ENCODE measurements at places on chromosomes 1 and 21.

DNA sequence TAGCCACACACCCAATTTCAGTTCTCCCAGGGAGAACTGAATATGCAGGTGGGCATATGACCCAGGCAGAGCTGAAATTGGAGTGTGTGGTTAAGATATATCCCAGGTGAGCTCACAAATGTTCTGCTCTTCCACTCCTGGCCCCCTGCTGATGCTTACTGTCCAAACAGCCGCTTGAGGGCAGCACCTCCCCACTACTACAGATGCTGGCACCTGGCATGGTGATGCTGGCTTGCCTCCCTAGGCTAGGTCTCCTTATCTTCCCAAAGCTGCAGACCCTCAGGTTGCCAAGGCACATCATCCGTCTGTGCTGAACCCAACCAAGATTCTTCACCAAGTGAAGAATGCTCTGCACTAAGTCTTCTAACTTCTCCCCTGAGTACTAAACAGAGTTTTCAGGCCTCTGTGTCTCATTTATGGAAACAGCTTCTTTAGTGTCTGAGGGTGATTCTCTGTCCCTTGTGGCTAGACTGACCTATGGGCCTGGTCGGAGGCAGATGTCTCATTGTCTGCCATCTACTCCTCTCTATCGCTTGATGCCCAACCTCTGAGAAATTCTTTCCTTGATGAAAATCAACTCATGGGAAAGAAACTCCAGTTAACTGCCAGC lies 27.2 kb downstream of the XCL1 start:
- peak; percentile 17 for DNase-seq

- no peak for DNase-seq
Observed at GRCh38 chr1:160451119-160451858, 50.9 kb downstream of the VANGL2 start.

DNA sequence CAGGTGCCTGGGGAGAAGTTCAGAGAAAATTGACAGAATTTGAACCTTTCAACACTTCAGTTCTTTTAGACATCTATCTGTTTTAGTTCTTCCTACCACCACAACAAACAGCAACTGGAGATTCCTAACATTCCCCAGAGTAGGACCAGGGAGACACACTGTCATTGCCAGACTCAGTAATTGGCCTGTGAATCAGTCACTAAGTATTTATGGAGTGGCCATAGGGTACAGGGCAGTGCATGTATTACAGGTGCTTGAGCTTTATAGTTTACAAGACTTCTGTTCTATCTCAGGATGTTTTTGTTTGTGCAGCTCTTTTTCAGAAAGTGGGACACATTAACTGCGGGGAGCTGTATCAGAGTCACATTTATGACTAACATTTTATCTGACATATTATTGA lies 1.7 kb downstream of the CDC14A start:
- DNase-seq: no peak

GRCh38 chr1:20716232-20716631 lies 1.6 kb downstream of the KIF17 start:
- DNase-seq: no peak

DNA sequence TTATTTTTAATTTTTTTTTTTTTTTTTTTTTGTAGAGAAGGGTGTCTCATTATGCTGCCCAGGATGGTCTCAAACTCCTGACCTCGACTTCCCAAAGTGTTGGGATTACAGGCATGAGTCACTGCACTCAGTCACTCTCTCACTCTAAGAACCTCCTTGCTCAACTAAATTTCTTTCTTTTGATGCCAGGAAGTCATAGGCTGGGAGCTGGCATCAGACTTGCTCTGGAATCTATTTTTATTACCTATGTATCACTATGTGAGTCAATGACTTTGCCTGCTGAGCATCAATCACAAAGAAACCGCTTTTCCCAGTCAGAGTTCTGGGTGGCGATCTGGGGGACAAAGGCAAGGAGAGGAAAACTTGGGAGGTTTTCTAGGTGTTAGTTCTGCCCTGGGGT lies 35.5 kb upstream of the PARP1 start:
- no peak for DNase-seq

DNA sequence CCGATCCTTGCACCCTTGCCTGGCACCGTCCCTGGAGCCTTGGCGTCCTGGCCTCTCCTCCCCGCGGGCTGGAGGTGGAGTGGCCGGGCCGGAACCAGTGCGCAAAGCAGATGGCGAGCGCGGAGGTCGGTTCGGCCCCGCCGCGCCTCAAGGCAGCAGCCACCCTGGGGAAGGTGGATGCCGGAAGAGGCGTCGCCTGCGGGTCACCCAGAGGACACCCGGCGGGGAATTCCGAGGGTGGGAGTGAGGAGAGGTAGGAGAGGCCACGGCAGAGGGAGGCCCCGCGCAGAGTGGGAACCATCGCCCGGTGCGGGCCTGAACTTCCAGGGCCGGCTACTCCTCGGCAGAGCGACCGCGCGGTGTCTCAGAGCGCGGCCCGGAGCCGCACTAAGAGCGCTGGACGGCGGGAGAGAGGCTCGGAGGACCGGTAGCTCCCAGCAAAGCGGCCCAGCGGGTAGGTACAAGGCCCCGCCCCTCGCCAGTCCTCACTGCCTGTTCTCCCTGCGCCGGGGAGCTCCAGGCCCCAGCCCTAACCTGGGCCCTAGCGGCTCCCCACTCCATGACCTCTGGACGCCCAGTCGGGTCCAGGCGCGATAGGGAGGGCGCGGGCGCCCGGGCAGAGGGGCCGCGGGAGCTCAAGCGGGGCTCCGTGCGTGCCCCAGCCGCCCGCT lies at the start of gene RNF207:
TSS of gene RNF207 (plus strand) at position 271 of the 671 bp plus-strand sequence. CDS start 417 bp downstream, outside the sequence.
- DNase-seq: no peak

DNA sequence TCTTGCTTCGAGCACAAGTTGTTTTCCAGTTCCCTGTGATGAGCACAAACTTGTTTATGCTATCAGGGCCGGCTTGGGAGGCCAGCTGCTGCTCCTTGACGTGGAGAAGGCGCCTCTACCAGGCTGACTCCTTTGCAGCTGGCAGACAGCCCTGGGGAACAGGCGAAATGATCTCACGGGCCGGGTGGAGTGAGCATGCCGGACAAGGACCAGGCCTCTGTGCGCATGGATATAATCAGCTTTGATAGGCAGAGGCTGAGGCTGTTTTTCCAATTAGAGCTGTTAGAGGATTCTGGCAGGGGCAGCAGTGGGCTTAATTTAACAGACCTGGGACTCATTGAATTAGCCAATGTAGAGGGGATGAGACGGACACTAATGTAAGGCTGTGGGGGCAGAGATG lies 38.9 kb downstream of the FAM163A start:
- DNase-seq: no peak

DNA sequence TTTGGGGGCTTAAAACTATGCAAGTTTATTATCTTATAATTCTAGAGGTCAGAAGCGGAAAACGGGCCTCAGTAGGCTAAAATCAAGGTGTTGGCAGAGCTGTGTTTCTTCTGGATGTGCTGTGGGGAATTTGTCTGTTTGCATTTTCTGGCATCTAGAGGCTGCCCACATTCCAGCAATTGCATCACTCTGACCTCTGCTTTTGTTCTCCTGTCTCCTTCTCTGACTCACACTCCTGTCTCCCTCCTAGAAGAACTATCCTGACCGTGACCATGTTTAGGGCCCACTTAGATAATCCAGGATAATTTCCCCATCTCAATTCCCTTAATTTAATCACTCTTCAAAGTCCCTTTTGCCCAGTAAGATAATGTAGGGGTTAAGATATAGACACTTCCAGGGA lies 127.4 kb upstream of the DEPDC1 start:
- no peak for DNase-seq

All from amygdala (tissue), 56 donors.